ENCODE measurements at places on chromosomes 5 and 9.

- DNase-seq, result no peak
Observed at GRCh38 chr5:178941361-178941760, 363 bp downstream of the ZNF454 start.

DNA sequence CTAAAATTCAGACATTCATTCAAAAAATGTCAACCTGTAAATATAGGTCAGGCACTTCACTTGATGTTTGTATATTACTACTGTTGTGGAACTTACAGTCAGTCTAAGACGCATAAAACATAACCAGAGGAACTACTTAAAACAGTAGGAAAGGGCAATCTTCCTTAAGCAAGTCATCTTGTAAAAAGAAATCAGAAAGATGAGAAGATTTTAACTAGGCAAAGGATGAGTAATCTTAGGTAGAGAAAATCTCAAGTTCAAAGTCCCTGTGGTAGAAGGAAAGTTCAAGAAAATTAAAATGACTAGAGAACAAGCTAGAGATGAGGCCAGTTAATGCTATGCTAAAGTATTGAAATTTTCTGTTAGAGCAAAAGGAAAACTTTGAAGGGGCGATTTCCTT lies 152.4 kb downstream of the RAPGEF6 start:
- no peak for DNase-seq

- DNase-seq, result no peak
Observed at GRCh38 chr5:146799231-146799630, 79.3 kb downstream of the PPP2R2B start.

GRCh38 chr9:127899128-127899943 lies at the start of gene ST6GALNAC6:
Gene ST6GALNAC6 (minus strand): TSS chr9:127899603. CDS start chr9:127897981, 1,622 bp downstream.
- DNase-seq, result no peak

GRCh38 chr5:74282490-74282889 lies 358.0 kb downstream of the ENC1 start:
- no peak for DNase-seq

- DNase-seq, result no peak
Observed at GRCh38 chr9:33475357-33475756, 1.6 kb upstream of the NOL6 start.

DNA sequence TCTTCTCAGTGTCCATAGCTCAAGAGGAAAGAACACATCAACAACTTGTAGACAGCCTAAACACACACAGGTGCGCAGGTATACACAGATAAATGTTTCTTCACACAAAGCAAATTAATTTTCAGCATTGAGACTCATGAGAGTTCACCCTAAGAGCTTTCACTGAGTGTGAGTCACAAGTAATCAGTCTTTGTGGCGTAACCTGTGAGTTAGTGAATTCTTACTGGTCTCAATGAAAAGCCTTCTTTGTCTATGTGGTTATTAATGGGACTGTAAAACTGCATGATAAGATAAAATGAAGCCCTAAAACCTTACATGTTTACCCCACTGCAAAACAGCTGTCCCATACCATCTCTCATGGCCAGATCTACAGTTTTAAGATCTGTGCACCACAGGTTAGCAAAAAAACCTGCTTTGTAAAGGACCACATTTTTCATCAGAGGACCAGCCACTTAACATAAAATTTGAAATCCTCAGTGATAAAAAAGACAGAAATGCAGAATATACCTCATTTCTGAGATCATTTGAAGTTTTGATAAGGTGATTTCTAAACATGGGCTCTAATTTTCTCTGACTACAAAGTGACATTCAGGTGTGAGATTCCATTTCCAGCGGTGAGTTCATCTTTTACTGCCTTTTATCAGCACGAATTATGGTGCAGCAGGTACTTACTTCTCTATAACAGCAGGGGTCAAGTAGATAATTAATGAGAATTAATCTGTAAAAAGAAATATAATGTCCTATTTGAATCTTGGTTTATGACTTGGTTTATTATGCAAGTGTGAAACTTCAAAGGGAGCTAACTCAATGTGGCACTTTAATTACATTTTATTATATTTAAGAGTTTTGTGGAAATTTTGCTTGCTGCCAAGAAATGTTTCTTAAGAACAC lies 335.7 kb upstream of the PIK3R1 start:
- DNase-seq, result no peak

GRCh38 chr5:83162601-83163000 lies 85.3 kb downstream of the XRCC4 start:
- no peak for DNase-seq

GRCh38 chr9:78408388-78408787 lies 111.5 kb downstream of the PSAT1 start:
- DNase-seq, result no peak

GRCh38 chr5:164244-164643 lies 27.1 kb upstream of the LRRC14B start:
- DNase-seq, result no peak

GRCh38 chr5:171428809-171429542 lies 9.5 kb downstream of the FGF18 start:
- no peak for DNase-seq

All from T-cell (primary cell).